ENCODE measurements at places on chromosomes 12 and 14. TPM values are rescaled to one million over a fixed set of nuclear protein-coding genes. Genes with fewer than 3 reads are reported as not detected.

ADCY6 gene
- total RNA-seq = 22.9 TPM

HSPB8 gene
- total RNA-seq = 7.1 TPM

DLK1 gene
- total RNA-seq = not detected

GRCh38 chr12:50069539-50069938 lies 12.1 kb downstream of the ASIC1 start:
- DNase-seq = no peak

GALNT9 gene
- not detected for total RNA-seq

DNA sequence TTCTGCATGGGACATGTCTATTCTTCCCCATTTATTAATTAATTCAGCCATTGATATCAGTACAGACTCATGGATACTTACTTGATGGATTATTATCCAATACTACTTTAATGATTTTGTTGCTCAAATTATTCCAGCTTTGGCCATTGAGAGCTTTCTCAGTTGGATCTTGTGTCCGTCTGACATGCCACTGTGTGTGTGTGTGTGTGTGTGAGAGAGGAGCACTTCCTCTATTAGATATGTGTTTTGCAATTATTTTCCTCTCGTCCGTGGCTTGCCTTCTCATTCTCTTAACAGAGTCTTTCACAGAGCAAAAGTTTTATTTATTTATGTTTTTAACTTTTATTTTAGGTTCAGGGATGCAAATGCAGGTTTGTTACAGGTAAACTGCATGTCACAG lies 194.2 kb downstream of the ADGRD1 start:
- DNase-seq = no peak

MBD6 gene
- total RNA-seq = 63.3 TPM

PLXNC1 gene
- total RNA-seq = 4.4 TPM

LRTM2 gene
- total RNA-seq = not detected

SMCO2 gene
- not detected for total RNA-seq

- DNase-seq = peak; percentile 67
Observed at GRCh38 chr14:104708606-104709268, 15.3 kb upstream of the ADSS1 start.

GRCh38 chr12:110198386-110198785 lies 74.2 kb downstream of the IFT81 start:
- no peak for DNase-seq

DNA sequence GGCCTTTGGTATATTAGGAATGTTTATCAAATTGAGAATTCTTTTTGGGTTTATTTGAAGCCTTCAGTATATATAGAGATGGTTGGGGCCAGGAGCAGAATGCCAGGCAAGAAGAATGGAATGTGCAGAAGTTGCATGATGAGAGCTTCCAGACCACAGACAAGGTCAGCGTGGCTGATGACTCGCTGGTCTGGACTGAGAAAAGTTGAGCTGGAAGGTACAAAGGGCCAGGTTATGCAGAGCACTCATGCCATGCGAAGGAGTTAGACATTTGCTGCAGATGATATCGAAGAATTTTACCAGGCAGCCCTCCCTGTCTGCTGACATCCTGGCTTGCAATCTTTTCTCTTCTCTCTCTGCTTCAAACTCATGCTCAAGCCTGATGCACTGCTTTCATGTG lies 196.2 kb upstream of the ARHGAP5 start:
- peak; percentile 88 for DNase-seq

DNA sequence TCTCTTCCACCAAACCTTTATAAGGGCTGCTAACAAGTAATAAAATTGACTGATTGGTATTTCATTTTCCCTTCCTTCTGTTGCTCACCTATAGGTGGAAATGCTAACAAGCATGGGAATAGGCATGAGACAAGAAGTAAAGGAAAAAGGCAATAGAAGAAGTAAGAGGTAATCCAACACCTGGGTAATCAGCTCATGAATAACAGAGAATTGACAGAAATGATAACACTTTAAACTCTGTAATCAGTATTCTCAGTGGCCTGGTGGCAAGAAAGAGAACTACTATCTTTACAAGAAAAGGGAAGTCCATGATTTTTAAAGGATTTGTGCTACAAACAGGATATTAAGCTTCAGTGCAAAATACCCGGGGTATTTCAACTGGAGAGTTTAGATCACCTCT lies 737.8 kb downstream of the RERGL start:
- DNase-seq = no peak
